ENCODE measurements at places on chromosomes 5 and 9.

- no peak for DNase-seq
Measured at GRCh38 chr9:107345327-107345726, 62.2 kb downstream of the RAD23B start.

- no peak for DNase-seq
Measured at GRCh38 chr9:76403352-76403751, 9.1 kb upstream of the RFK start.

DNA sequence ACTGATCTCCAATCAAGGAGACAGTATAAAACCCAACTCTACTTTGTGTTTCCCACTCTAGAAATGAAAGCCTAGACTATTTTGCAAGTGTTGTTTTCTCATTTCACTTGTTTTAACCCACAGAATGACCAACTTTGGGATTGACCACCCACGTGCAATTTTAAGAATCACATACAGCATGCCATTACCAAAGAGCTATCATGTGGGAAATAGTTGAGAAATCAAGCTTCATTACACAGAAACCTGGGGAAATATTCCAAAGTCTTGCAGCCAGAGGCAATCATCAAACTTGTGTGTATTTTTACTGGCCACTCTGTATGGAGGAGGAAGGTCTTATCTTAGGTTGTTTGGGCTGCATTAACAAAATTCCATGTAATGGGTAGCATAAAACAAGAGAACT lies 451.4 kb upstream of the DAB2 start:
- DNase-seq = no peak

DNA sequence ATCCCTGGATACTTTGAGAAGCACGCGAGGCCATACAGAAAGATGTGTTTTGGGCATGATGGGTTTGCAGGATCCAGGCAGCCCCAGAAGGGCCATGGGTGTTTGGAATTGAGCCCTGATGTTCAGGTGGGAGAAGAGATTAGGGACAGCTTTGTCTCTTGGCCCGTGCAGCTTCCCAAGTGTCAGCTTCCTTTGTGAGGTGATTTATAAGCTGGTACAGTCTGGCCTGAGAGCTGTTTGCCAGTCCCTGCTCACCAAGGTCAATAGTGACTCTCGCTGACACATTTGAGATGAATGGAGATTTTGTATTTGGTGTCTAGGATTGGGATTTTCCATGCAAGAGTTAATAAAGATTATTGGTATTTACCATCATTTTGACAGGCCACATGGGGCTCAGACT lies 165.9 kb downstream of the ICE1 start:
- no peak for DNase-seq

- no peak for DNase-seq
Measured at GRCh38 chr9:29697011-29697410, 2123.7 kb upstream of the C9orf72 start.

DNA sequence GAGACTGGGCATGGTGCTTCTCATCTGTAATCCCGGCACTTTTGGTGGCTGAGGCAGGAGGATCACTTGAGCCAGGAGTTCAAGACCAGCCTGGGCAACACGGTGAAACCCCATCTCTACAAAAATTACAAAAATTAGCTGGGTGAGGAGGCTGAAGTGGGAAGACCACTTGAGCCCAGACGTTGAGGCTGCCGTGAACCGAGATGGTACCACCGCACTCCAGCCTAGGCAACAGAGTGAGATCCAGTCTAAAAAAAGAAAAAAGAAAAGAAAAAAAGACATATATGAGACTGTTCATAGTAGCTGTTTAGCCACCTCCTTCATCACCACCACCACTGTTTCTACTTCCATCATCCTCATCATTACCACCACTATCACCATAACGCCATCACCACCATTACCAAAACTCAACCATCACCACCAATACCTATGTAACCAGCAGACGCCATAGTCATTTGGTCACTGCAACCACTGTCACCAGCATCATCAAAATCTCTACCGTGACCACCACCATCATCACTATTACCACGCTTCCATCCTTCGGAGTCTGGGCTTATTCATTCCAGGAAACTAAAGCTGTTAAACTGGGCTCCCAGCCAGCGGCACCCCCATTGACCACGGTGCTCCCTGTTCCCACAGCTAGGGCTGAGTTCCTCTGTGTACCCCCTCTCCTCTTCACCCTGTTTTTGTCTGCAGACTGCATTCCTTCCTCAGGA lies 8.4 kb upstream of the KIF12 start:
- no peak for DNase-seq

GRCh38 chr9:14294659-14295058 lies 19.3 kb downstream of the NFIB start:
- DNase-seq = no peak

GRCh38 chr9:114039484-114039883 lies 38.6 kb downstream of the AMBP start:
- DNase-seq = no peak

DNA sequence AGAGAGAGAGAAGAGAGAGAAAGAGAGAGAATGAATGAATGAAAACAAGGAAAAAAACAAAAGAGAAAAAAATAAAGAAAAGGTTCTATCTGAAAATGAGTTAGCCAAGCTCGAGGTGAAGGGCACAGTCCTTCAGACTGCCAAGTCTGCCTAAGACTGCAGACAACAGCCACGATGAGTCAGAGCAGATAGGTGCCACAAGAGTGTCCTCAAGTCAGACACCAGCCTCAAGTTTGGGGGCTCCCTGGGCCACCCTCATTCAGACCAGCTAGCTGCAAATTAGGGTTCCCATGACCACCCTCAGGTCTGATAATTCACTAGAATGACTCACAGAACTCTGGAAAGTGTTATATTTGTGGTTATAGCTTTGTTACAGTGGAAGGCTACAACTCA lies 13.9 kb upstream of the HABP4 start:
- no peak for DNase-seq

- DNase-seq = no peak
Measured at GRCh38 chr5:143554187-143554717, 150.8 kb upstream of the NR3C1 start.

GRCh38 chr9:98944057-98944733 lies 488 bp downstream of the COL15A1 start:
- no peak for DNase-seq

DNA sequence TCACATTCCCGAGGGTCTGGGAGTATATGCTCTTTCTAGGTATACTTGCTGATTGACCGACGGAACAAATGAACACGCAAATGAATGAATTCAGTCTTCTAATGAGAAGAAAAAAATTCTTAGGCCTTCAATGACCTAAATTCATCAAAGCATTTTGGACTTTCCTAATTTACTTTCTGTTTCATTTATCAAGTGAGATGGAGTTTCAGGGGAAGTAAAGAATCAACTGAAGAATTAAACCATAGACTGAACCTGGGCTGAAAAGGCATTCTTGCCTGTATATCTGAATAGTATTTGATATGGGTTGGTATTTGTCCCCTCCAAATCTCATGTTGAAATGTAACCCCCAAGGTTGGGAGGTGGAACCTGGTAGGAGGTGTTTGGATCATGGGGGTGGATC lies 64.1 kb downstream of the ZFAND5 start:
- no peak for DNase-seq

DNA sequence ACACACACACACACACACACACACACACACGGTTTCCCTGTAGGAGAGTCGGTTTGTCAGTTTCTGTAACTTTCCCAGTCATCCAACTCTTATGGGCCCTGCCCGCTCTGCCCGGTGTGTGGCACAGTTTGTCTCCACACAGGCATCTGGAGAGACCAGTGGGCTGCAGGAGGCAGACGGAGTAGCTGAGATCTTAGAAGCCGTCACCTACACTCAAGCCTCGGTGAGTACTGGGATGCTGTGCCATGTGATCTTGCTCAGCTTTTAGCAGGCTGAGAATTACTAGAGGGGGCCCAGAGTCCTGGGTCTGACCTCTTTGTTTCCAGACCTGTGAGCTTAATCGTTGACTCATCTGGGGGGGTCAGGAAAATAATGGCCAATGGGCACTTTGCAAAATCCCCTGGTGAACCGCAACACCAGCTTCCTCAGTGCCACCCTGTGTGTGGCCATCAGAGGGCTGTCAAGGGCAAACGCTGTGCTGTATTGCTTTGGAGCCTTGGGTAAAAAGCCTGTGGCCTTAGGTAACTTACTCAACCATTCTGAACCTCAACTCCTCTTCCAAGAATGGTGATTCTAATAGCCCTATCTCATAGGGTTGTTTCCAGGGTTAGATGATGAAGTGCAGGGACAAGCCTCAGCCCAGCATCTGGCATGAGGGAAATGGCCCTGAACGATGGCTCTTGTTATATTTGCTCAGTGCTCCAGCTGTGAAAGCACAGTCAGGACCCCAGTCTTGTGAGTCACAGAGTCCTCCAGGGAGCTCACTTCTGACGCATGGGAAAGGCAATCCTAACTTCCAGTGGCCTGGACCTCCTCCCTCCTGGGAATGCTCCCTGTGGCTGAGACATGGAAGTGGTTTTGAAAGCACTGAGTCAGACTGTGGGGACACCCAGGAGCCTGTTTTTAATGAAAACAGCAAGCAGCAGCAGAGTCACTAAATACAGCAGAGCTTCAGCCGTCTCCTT lies 45.6 kb downstream of the COL15A1 start:
- DNase-seq = no peak

DNA sequence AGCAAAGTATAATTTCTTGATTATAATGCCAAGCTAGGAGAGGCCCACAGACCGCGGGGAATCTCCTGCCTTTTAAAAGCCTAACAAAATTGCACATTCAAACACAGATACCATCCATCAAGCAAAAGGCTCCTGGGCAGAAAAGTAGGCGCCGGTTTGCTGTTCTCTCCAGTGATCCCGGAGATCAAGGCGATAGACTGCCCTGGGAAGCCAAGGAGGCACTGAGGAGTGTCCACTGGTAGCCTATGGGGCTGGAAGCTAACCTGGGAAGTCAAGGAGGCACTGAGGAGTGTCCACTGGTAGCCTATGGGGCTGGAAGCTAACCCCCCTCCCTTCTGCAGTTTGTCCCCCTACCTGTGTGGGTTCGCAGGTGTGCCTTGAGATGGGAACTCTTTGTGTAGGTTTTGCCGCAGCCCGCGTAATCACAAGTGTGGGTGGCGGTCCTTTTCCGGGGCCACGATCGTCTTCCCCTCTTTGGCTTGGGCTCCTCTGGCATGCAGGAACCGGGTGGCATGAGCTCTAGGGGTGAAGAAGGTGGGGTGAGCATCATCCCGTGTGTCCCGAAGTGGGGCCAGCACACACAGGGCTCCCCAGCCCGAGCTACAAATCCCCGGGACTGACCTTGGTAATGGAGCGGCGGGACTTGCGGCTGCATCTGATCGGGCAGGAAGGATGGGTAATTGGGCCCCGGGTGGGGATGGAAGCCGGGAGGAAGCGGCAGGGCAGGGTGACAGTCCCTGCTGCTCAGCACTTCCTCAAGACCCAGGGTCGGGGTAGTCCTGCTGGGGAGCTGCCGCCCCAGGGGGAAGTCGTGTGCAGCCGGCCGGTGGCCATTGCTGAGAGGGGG lies 2.7 kb downstream of the KLF4 start:
- no peak for DNase-seq

DNA sequence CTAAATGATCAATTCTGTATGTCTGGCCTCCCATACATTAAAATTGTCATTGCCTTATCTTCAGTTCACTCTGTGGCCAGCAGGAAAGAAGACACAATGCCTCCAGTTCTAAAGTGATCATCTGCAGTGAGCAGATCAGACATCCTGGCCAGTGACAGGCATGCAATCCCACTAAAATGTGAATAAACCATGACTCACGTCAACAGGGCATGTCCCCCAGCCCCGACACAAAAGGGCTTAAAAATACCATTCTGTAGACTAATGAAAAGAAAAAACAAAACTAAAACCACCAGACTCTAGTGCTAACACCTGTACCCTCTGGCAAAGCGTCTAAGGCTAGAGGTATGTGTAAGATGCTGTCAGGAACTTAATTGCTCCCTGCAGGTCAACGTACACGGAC lies 38.5 kb downstream of the DDX31 start:
- DNase-seq = no peak

DNA sequence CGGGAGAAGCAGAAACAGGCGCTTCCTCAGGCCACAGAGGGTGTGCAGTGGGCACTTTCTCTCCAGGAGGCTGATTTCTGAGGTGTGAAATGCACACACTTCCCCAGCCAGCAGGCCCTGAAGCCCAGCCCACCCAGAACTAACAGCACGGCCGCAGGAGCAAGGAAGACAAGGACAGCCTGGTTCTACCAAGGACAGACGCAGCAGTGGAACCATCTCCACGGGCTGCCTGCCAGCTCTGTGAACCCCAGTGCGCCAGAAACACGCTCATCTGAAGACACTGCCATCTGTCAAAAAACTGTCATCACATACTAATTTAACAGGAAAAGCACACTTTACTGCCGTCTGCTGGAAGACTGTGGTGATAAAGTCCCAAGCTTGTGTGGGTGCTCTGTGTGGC lies 40.7 kb downstream of the MAPK9 start:
- no peak for DNase-seq

DNA sequence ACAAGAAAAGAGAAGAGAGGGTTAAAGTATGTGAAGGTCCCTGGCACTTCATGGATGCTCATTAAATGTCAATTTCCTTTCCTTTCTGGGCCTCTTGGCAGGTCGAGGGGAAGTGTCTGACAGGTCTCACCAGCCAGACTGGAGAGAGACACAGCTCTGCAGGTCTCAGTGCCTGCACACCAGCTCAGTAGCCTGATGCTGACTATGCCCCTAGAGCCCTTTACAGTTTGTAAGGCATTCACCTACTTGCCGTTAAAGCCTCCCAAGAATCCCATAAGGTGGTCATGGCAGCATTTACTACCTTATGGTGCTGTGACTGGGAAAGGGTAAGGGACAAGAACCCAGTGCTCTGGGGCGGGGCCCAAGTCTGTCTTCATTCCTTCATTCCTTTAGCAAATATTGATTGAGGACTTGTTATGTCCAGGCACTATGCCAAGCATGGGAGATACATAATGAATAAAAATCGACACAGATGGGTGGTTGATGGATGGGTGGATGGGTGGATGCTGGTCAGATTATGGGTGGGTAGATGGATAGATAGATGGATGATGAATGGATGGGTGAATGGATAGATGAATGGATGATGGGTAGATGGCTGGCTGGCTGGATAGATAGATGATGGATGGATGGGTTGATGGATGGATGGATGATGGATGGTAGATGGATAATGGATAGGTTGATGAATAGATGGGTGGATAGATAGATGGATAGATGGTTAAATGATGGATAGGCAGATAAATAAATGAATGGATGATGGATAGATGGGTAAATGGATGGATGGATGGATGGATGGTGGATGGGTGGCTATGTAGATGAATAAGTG lies 21.3 kb upstream of the KIF12 start:
- no peak for DNase-seq

DNA sequence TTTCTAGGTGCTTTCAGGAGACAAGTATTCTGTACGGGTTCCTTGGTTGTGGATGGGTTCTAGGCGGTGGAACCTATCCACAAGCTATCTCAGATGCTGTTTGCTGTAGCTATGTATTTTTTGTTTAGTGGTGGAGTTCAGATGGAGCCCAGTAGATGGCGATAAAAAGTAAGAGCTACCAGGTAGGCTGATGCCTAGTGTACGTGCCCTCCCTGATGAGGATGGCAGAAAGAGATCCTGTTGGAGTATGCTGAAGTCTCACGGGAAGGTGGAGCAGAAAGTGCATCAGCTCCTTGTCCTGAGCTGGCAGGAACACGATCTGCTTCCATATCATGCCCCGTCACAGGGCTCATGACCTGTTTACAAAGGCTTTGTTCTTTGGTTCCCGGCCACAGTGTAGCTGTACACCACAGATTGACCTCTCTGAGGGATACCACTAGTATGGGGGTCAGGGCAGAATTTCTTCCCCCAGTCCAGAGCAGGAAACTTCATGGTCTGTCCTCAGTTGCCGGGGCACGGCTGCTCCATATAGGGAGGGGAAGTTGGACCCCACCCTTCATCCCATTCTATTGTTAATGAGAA lies 12.6 kb upstream of the UGT3A2 start:
- DNase-seq = no peak
